ENCODE measurements at places on chromosomes 3 and 15. TPM values are rescaled to one million over a fixed set of nuclear protein-coding genes. Genes with fewer than 3 reads are reported as not detected.
A peak's percentile ranks its signal among the peaks of the same experiment; 100 is the strongest.

GRCh38 chr15:54687628-54688027 is 509.1 kb downstream of the RSL24D1 start:
- DNase-seq, result no peak

DNA sequence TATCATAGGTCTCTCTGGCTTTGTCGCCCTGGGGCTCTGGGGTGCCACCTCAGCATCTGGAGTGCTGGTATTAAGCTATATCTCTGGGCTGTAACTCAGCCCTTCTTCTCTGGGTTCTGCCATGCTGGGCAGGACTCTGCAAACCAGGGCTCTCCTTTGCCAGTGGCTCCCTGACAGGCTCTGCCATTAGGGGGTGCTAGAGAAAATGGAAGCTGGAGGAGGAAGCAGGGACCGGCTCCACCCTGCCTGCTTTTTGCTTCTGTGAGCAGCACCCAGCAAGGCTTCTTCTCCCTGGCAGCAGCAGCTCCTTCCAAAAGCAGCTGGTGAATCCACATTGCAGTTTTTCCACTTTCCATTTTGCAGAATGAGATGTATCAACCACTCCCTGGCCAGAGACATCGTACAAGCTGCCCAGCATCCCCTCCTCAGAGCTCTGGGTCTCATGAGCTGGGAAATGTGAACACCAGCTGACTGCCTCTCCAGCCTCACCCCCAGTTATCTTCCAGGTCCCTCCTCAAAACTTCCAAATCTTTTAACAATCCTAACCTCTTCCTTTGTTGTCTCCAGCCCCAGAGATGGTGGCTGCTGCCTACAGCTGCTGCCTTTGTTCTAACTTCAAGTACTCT is 165.0 kb downstream of the ABHD5 start:
- peak; percentile 76 for DNase-seq

DNA sequence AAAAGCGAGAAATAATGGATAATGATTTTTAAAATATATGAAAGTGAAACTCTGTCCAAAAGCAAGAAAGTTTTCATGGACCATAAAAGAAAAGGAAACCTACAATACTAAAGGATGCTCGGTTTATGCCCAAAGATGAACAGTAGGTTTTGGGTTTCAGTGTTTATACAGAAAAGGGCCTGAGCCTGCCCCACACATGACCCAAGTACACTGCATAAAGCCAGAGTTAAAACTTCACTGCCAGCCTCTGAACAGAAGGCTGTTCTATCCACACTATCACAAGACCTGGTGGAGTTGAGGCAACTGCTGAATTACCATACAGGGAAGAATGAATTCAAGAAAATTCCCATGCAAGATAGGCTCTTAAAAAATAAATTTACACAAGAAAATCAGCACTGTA is 165.2 kb downstream of the MECOM start:
- no peak for DNase-seq

- no peak for DNase-seq
Observed at GRCh38 chr15:77028451-77029165, 33.7 kb downstream of the PSTPIP1 start.

DNA sequence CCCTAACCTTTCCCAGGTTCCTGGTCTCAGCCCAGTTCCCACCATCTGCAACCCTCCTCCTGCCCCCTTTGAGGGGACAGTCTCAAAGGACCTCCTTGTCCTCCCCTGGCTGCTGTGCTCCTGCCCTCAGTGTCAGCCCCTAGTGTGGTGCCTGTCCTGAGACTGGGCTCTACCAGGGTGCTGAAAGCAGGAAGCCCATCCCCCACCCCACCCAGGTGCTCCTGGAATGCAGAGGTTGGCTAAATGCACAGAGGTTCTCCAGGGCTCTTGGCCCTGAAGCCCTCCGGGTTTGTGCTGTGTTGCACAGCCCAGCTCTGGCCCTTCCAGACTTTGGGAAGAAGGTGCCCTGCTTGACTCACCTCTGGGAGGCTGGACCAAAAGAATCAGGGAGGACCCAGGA is 21.8 kb downstream of the C3orf18 start:
- DNase-seq, result no peak

DNA sequence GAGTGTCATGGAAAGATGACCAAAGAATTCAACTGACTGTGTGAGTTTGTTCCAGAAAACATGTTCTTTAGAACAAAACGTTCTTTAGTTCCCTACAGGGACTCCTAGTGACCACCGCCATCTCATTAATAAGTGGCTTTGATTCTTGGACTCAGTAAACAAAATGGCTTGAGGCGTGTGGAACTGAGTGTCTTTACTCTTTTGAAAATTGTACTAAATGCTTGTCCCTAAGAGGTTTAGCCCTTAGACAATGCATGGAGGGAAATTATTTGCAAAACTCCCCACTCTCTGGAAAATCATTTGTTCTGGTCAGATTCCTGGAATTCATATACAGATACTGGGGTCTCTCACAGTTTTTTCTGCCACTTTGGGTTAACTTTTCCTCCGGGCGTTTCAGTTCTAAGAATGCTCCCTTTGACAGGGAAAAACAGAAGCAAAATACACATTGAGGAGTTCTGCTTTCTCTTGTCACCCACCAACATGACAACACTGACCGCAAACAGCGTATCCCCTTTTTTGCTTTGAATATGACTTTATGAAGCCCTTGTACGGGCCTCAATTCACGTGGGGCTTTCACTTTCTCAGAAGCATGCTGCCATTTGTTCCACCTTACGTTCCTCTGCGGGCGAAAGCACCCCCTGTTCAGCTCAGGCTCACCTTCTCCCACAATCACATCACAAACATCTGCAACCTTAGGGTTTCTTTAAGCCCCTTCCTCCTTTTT is 15.3 kb upstream of the NRROS start:
- DNase-seq, result no peak

DNA sequence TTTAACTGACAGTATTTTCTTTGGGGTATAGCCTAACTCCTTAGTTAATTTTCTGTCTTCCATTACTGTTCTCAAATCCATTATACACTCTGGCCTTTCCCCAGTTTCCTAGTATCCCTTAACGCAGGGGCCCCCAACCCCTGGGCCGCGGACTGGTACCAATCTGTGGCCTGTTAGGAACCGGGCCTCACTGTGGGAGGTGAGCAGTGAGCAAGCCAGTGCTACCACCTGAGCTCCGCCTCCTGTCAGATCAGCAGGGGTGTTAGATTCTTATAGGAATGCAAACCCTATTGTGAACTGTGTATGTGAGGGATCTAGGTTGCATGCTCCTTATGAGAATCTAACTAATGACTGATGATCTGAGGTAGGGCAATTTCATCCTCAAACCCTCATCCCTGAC is 75.1 kb downstream of the DOCK3 start:
- DNase-seq, result no peak

GRCh38 chr3:177931346-177931745 is 604.9 kb upstream of the KCNMB2 start:
- DNase-seq, result no peak

GRCh38 chr3:132405609-132406299 is 11.5 kb upstream of the DNAJC13 start:
- no peak for DNase-seq

GRCh38 chr3:42685363-42685881 is at the start of gene KLHL40:
Gene KLHL40, plus strand, starts transcription at chr3:42685537. Its CDS starts 82 bp downstream, at chr3:42685619.
- no peak for DNase-seq

GRCh38 chr15:101120987-101121386 is 130.9 kb downstream of the CHSY1 start:
- no peak for DNase-seq

- peak; percentile 28 for DNase-seq
Observed at GRCh38 chr3:106004137-106004681, 135.4 kb upstream of the CBLB start.

GRCh38 chr3:108296239-108296638 is at the start of gene HHLA2:
Gene HHLA2, plus strand, starts transcription at chr3:108296548. Its CDS starts 55,266 bp downstream, at chr3:108351814.
- peak; percentile 76 for DNase-seq

DNA sequence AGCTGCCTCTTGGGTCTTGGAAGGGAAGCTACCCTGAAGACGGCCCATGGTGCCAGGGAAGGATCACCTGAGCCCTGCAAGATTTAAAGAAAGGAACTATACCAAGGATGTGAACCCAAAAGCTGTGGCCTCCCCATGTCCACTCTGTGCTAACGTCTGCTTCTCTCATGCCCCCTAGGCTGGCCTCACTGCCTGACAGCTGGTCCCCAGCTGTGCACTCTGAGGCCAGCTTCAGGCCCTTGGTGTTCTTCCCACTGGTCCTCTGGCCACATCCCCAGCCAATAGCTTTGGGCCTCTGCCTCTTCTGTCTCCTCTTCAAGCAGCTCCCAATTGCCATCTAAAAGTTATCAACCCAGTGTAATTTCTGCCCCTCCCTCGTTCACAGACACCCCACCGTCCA is 5.2 kb upstream of the LRRK1 start:
- no peak for DNase-seq

DNA sequence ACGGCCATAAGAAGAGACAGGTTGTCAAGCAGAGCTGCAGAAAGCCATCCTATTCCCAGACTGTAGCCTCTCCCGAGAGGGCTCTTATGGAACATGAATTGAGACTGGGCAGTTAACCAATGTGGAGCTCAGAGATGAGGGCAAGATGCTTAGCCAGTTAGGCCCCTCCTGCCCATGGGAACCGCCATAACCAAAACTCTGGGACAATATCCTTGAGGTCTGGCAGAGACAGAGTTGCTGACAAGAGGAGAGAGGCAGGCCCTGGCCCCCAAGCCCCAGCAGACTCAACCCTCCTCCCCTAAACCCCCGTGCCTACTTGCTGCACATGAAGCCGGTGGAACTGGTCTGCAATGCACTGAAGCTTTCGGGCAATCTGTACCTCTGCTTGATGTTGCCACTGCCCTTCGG is 4.8 kb downstream of the BMF start:
- no peak for DNase-seq

DNA sequence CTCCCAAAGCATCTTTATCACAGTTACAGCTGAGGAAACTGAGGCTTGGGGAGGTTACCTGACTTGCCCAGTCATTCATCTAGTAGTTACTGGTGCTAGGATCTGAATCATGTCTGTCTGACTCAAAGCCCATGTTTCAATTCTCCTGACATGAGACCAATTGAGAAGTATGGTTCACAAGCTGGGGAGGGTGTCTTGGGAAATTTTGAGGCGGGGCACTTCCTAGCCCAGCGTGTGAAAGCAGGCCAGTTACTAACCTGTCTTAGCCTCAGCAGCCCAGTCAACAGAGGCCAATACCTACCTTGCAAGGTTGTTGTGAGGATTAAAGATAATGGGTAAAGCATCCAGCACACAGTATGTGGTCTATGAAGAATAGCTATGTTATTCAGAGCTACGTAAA is 37.0 kb downstream of the CLDN18 start:
- DNase-seq, result no peak

DNA sequence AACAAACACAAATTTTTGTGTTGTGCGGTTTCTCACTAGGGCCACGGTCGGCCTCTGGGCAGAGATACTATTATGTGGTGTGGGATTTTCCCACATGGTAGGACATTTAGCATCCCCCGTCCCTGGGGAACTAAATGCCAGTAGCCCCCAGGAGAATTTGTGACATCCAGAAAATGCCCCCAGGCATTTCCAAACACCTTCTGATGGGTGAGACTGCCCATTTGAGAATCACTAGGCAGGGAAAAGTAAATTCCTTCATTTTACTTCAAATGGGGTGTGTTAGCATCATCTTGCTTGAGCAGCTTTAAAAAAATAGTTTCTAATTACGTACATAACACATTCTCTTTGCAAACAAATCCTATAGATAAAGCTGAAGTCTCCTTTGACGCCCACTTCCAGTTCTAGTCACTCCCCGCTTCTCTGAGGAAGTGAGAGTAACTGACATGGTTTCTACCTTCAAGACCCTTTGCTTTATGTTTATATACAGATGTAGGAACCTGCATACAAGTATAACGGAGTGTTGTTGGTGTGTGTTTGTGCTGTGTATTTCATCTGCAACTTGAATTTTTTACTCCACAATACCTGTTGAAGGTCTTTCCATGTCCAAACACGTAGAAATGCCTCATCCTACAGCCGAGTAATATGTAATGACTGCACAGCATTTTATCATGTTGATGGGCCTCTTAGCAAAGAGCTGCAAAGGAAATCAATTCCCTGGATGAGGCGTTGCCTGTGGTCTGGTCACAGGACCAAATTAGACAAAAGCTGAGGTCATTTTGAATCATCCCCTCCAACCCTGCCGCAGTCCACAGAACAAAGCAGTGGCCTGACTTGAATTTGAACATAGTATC is 31.4 kb upstream of the ZBTB38 start:
- DNase-seq, result peak; percentile 47

DNA sequence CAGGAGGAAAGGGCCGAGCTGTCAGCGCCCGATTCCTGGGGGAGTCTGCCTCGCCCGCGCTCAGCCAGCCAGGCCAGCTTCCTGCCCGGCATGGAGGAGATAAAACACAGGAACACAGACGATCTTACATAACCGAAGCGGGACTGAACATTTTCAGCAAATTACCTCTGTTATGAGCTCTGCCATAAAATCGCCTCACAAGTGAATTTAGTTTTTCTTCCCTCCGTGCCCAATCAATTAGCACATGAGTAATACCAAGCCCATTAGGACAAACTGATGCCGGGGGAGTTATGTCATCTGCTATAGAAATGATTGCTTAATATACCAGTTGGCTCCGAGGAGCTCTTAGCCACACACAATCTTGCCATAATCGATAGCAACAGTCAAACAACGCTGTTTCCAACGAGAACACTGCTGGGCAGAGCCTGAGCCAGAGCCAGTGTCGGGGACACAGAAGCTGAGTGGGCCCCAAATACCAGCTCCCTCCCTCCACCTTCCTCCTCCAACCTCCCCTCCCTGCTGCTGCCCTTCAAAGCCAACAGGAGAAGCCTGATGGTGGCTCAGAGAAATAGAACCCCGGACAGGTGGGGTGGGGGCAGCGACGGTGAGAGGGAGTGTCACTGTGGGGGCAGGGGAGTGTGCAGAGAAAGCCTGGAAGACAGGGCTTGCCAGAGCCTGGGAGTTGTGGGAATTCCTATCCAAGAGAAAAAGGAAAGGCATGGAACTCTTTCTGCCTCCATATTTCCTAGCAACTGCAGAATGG is 279.4 kb upstream of the TLE3 start:
- DNase-seq, result peak; percentile 51

DNA sequence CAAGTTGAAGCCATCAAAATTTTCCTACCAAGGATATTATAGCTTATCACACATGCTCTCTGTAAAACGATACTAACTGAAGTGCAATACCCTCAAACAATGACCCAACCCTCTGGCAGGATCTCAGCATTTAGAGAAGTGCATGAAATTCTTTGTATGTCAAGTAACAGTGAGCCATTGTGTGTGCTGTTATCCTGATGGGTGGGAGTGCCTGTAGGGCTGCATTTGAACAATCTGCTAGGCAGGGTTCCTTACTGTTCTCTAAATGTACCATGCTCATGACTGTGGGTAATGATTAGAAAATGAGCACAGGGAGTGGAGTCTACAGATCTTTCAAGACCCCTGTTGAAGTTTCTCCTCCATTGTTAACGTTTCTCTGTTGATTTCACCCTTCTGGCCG is 398.1 kb downstream of the NSUN3 start:
- DNase-seq, result no peak

AP3S2 gene
- polyA plus RNA-seq, result 14.2 TPM

RPP25 gene
- polyA plus RNA-seq, result 60.4 TPM

ADAMTS17 gene
- 4.4 TPM for polyA plus RNA-seq

DPH3 gene
- 55.0 TPM for polyA plus RNA-seq

PIERCE2 gene
- polyA plus RNA-seq, result 1.5 TPM

GDPGP1 gene
- polyA plus RNA-seq, result 0.56 TPM

PRSS50 gene
- polyA plus RNA-seq, result 1.6 TPM

ARPP19 gene
- polyA plus RNA-seq, result 51.7 TPM

SLC2A2 gene
- 40.8 TPM for polyA plus RNA-seq

GPR156 gene
- polyA plus RNA-seq, result 0.80 TPM

SSUH2 gene
- polyA plus RNA-seq, result 21.6 TPM

DPPA4 gene
- 4.3 TPM for polyA plus RNA-seq

CKMT1A gene
- 8.2 TPM for polyA plus RNA-seq

TNNC1 gene
- polyA plus RNA-seq, result 9.7 TPM

ABI3BP gene
- 12.9 TPM for polyA plus RNA-seq

AADACL2 gene
- polyA plus RNA-seq, result not detected

ZNF621 gene
- polyA plus RNA-seq, result 5.9 TPM
